ENCODE measurements at places on chromosomes 7 and 10.
A peak's percentile ranks its signal among the peaks of the same experiment; 100 is the strongest.

GRCh38 chr7:137994216-137994615, 7.7 kb downstream of the CREB3L2 start:
- DNase-seq: no peak

- DNase-seq: no peak
These were observed 40.2 kb downstream of the TCERG1L start for GRCh38 chr10:131271195-131271880.

DNA sequence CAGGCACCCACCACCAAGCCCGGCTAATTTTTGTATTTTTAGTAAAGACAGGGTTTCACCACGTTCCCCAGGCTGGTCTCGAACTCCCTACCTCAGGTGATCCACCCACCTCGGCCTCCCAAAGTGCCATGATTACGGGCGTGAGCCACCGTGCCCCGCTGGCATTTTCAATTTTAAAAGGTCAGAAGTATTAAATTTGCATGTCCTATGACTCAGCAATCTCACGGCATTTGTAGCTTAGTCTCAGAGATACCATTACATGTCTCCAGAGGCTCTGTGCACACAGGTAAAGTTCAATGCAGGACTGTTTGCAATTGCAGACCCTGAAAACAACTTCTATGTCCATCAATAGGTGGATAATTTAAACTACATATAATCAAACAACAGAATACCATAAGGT, 99.2 kb downstream of the DLG5 start:
- no peak for DNase-seq

GRCh38 chr10:22317076-22317370, 835 bp downstream of the COMMD3 start:
- no peak for DNase-seq

DNA sequence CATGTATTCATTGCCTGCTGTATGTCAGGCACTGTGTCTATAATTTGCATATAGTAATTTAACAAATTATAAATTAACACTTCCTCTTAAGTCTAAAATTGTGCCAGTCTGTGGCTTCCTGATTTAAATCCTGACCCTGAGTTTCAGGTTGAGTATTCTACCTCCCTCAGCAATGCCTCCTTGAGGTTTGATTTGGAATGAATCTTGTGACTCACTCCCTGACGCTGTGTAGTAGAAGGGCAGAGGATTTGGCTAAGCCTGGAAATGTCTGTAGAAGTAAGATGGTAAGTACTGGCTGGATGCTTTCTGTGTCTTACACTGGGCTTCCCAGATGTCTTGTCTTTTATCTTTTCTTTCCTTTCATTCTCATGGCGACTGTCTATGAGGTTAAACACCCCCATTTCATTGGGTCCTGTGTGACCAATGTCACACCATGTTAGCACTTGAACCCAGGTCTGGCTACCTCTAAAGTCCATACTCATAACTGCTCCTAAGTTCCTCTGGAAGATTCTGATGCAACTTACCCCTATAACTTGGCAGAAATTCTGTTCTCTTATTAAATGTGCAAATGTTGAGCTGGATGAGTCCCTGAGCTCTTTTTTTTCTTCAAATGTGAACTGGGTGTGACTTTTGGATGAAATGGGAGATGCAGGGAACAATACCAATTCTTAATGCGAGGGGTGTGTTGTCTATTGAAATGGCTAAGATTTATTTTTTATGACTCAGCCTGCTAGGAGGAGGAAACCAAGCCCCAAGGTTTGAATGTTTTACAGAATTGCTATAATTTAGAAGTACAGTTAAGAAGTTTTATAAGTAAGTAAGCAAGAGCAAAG, 48.5 kb downstream of the PLCE1 start:
- DNase-seq: no peak

- no peak for DNase-seq
These were observed 98.2 kb downstream of the PFKFB3 start for GRCh38 chr10:6300784-6301460.

DNA sequence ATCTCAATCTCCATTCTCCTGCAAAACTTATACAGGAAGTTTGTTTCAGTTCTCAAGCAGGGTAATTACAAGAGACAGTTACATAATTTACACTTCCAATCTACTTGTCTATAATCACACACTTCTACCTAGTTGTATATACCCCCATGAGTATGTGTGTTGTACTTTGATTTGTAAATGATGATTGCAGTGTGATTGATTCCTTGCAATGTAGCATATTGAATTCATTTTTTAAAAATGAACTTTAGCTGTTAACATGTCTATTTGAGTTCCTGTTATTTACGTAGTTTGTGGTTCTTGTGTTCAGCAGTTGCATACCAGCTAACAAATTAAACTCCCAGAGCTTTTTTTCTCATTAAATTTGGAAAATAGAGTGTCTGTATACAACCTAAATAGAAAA, 102.5 kb upstream of the SAMD8 start:
- no peak for DNase-seq

GRCh38 chr10:113518415-113518814, 34.4 kb upstream of the HABP2 start:
- DNase-seq: no peak

DNA sequence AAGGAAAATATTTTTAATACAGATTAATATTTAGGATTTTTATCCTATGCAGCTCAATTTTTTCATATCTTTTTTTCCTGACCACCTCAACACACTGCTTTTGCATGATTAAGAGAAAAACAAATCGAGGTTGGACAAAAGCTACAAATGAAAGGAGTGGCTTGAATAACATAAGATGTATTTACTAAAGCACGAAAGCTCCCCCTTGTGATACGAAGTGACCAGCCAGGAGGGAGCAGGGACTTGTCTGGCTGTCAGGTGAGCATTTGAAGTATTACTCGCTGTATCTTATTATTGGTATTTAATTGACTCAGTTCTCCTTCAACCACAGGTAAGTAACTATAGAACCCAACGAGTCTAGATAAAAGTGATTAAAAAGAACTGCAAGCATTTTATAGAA, 265.2 kb upstream of the PHF14 start:
- DNase-seq: no peak

GRCh38 chr10:32376097-32376496, 29.1 kb upstream of the EPC1 start:
- DNase-seq: no peak

DNA sequence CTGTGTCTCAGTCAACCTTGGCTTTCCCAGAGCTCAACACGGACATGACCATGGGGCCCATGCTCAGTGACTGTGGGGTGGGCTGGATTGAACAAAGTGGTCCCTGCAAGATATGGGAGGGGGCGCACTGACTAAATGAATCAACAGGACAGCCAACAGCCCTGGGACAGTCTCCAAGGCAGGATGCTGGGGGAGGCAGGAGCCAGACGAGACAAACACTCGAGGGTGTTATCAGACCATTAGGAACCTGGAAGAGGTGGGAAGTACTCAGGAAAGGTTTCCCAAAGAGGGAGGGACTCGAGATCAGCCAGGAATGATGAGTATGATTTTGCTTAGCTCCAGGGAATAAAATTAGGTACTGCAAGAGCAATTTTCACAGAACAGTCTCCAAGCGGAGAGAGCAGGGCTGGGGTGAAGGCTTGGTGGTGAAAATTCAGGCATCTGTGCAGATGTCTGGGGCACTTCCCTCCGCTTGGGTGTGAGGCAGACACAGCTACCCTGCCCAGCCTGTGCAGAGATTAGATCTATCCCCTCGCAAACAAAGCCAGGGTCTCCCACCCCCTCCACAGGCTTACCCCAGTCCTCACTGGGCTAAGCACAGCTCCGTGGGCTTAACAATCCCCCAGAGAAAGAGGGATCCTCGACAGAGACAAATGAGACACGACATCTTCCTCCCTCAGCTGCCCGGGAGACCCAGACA, 261.1 kb upstream of the ZMIZ1 start:
- no peak for DNase-seq

DNA sequence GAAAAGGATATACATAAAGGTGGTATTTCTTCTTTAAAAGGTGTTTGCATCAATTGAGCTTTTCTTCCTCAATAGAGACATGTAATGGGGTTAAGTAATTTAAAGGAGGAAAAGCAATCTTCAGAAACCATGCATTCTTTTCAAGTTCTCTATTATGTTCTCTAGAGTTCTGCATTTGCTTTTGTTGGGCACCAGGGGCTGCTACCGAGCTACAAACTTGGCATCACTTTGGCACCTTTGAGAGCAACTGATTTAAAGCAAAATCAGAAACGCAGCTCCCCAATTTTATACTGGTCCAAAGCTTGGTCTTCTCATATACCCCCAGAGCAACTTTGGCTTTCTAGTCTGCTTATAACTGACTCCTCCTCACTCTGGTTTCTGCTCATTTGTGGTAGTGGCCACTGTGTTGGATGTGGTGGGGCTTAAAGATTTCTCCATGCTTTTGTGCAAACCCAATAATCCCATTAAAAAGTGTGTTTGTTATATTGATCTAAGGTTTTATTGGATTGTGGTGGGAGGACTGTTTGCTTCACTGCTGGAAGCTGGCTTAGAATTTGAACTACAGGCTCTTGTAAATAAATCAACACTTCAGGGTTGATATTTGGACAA, 712.1 kb downstream of the PHTF2 start:
- no peak for DNase-seq

- no peak for DNase-seq
These were observed 1.0 kb downstream of the TRPV5 start for GRCh38 chr7:142932386-142933091.

- DNase-seq: no peak
These were observed 3.4 kb downstream of the CLDN3 start for GRCh38 chr7:73766556-73767229.

DNA sequence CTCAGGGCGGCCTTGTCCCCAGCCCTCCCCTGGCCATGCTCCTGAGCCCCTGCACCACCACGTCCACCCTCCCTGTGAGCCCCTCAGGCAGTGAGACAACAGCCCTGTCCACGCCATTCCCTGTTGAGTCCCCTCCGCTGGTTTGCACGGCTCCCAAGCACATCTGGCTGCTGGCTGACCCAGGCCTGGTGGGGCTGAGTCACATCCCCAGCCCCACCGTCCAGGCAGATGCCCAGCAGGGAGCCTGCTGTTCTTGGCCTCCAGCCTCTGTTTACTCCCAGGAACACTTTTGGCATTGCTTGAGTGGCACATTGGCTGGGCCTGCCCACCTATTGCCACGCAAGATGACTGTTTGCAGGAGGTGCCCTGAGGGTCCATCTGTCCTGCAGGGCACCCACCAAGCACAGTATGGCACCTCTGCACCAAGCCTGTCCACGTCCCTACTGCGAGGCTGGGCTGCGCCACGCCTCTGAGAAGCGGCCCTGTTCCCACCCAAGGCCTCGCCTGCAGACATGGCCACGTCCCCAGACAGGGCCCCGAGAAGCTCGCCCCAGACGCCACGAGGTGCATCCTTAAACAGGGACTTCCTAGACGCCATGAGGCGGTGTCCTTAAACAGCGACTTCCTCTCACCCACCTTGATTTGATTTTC, 48.4 kb upstream of the INPP5A start:
- DNase-seq: no peak

- no peak for DNase-seq
These were observed 31.6 kb downstream of the FGF8 start for GRCh38 chr10:101744267-101744666.

GRCh38 chr7:21383227-21384220, 44.4 kb upstream of the SP4 start:
- DNase-seq: no peak

DNA sequence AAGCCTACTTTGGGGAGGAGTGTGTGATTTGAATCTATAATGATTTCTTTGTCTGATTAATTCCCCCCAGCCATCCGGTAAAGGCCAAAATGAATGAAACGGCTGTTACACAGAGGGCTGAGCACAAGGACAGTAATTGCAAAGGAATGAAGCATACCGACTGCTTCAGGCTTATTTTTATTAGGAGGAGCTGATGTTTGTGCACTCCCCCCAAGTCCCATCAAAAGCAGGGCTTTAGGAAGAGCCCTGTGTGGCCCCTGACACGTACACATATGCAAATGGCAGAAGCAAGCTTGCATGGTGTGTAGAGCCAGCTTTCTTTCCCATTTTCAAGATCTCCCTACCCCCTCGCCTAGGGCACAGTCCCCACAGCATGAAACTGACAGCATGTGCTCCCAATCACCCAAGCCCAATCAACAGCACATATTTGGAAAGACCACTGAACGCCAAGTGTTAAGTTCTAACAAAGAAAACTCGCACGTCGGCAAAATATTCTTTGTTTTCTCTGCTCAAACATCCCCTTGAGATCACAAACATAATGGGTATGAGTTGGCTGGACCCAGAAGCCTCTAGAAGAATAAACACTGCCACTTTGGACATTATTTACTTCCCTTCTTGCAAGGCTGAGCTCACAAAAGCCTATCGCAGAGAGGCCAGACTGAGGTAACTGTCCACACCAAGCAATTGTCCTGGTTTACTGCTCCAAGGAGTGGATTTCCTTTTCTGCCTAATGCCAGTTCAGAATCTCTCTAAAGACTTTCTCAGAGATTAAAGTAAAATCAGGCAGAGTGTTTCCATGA, 143.0 kb downstream of the CUBN start:
- no peak for DNase-seq

DNA sequence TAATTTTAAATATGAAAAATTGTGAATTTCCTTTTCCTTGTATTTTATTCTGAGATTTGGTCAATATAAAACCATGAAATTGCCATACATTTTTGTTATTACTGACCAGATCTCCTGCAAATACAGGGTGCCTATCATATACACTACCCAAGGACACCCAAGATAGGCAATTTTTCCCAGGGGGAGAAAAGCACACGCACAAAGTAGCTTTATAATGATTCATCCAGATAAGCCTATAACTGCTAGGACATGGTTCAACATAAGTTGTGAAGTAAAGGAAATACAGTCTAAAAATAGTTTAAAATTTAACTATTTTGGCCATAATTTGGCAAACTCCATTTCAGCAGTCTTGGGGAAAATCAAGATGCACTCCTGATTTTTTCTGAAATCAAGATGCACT, 4.8 kb downstream of the RUFY2 start:
- DNase-seq: no peak

DNA sequence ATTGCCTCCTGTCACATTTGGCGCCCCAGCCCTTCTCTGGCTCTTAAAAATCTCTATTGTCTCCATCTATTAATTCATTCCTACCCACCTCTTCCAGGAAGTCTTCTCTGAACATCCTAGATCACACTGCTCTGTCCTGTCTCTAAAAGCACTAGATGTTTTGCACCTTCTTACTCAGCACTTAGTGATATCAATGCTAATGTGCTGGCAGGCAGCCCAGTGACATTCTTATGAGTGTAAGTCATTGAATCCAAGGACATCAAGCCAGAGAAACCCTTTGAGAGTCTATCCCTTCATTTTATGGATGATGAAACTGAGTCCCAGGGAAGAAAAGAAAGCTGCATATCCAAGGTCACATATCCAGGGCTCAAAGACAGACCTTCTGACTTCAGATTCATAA, 48.3 kb upstream of the PAX2 start:
- DNase-seq: peak; percentile 31

DNA sequence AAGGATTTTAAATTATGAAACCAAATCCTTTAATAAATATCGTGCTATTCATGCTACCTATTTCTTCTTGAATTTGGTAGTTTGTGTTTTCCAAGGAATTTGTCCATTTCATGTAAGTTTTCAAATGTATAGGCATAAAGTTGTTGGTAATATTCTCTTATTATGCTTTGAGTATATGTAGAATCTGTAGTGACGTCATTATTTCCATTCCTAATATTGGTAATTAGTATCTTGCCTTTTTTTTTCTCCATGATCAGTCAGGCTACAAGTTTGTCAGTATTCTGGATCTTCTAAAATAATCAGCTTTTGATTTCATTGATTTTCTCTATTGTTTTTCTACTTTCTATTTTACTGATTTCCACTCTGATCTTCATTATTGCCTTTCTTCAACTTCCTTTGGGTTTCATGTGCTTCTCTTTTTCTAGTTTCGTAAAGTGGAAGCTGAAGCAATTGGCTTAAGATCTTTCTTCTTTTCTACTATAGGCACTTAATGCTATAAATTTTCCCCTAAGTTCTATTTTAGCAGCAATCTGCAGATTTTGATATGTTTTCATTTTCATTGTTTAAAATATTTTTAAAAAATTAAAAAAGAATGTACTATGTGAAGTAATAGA, 156.5 kb upstream of the HDAC9 start:
- no peak for DNase-seq
